ENCODE measurements at places on chromosomes 12 and 14.

GRCh38 chr12:101841069-101841468 is 10.3 kb upstream of the GNPTAB start:
- no peak for DNase-seq

- no peak for DNase-seq
These were observed 117.1 kb downstream of the PRKCH start for GRCh38 chr14:61438497-61438859.

DNA sequence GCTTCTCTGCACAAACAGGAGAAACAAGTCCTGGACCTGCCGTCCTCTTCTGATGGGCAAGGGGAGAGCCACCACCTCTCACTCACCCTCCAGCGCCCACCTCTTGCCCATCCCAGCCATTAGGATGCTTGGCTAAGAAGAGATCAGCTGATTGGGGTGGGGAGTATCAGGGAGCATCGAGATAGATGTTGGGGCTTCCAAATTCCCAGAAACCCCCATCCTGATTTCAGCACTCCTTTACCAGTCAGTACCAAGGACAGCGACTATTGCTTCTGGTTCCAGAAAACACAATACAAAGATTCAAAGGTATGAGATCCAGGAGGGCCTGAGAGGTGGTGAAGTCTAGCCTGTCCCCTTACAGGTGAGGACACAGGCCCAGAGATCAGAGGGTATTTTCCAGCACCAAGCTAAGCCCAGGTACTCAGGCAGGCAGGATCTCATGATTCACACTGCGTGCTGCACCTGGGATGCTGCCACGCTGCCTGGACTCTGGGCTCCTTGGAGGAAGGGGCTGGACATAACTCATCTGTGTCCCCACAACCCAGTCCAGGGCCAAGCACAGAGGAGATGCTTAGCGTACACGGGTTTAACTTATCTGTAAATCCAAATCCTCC is 76.6 kb downstream of the TUNAR start:
- peak; percentile 3 for DNase-seq

- DNase-seq: no peak
These were observed 61.3 kb downstream of the DIP2B start for GRCh38 chr12:50566066-50566465.

- no peak for DNase-seq
These were observed 3.3 kb upstream of the NUDT14 start for GRCh38 chr14:105184461-105184860.

DNA sequence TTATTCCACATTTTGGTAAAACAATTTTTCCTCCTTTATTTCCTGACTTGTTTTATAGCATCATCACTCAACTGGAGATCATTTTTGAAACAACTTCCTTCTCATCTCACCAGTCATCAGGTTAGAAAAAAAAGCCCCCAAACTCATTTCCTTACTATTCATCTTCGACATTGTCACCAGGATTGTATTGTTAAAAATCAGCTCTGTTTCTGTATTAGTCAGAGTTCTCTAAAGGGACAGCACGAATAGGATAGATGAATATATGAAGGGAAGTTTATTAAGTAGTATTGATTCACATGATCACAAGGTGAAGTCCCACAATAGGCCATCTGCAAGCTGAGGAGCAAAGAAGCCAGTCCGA is 392.6 kb downstream of the FUT8 start:
- no peak for DNase-seq

- DNase-seq: no peak
These were observed 49.2 kb upstream of the NCOR2 start for GRCh38 chr12:124616394-124617221.

- DNase-seq: no peak
These were observed 2.3 kb upstream of the KRT5 start for GRCh38 chr12:52522346-52523011.

GRCh38 chr12:93572712-93573551 is 457 bp downstream of the SOCS2 start:
- no peak for DNase-seq

DNA sequence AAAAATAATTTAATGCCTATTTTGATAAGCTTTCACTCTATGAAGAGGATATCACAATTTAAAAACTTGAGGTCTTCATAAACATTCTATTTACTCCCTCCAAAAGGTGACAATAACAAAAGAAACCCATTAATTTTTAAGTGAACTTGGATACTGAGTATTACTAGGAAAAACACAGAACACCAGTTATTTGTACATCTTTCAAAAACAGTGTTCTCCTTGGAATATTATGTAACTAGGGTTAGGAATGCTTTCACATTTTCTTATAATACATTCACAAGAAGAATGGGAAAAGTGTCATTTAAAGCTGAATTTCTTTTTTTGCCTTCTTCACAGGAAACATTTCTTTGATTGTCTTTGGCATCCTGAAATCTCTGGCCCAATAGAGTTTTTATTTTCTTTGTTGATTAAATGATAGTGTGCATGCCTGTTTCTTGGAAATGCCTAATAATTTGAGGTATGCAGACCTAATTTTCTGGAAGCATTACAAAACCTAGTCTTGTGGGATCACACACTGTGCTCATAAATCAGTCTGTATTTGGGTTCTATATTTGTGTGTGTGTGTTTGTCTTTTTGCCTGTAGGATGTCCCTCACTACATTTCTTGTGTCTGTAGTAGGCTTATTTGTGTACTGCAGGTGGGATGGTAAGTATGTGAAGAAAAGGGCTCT is 76.5 kb downstream of the WNK1 start:
- no peak for DNase-seq

GRCh38 chr12:95637010-95637409 is 85.7 kb upstream of the USP44 start:
- no peak for DNase-seq

DNA sequence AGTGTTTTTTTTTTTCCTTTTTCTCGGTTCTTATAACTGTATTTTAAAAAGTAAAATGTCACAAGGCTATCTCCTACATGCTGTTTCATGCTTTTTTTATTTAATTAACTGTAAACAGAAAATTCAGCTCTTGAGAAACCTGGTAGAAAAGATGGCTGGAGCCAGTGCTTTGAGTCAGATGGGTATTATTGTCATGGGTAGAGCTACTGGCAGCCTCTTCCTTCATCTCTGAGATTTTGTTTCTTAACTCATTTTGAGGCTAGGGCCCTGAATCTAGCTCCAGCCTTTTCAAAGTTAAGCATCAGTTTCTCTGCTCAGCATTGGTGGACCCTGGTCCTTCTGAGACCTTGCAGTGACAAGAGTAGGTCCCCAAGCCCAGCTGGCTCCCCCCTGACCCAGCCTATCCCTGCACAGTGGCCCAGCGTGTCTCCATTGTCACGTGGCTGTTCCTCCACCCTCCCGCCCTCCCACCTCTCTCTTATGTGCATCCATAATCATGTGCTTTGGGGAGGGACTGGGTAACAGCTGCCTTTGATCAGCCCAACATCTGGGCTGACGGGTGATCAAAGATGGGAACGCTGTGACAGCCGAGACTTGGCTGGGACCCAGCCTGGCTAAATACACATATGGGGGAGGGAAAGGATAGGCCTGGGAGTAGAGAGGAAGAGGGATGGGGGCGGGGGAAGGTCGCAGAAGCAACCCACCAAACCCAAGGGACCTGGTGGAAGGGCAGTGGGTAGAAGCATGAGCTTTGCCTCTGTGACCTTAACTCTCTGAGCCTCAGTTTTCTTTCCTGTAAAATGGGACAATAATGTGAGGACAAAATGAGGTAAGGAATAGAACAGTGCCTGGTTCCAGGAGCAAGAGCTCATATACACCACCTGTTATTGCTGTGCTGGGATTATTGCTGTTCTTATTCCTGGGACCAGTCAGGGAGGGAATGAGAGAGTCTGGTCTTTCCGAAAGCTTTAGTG is 24.4 kb upstream of the RBM19 start:
- no peak for DNase-seq

- peak; percentile 34 for DNase-seq
These were observed 415.5 kb downstream of the PCNX1 start for GRCh38 chr14:71322655-71323250.

- DNase-seq: no peak
These were observed 17.7 kb upstream of the POP5 start for GRCh38 chr12:120598674-120599463.

DNA sequence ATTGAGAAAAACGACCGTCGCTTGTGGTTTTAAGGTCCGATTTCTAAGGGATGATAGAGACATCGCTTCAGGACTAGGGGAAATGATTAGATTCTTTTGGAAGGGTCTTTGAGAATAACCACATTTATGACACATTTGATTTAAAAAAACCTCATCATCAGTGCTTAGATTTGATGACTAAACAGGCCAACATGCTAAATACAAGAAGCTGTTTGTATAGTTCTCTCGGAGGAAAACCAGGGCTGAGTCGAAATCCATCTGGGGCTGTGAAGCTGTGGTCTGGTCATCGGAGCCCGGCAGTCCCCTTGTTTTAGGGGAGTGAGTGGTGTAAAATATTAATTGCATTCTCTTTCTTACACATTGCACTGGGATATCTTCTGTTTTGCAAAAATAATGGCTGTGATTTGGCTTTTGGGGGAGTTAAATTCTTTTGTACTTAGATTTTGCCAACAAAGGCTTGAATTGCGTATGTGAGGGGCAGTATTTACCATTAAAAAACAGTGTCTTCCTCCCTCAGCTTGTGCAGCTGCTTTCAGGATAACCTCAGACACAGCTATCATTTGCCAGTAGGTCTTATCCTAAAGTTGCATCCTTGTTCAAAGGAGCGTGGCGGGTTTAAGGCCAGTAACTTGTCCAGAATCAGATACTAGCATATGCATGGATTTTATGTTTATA is 550 bp downstream of the GNG2 start:
- no peak for DNase-seq

All from astrocyte of the cerebellum (primary cell).